H1 (cell line): ENCODE measurements at places on chromosomes 12 and 14. TPM values are rescaled to one million over a fixed set of nuclear protein-coding genes. Genes with fewer than 3 reads are reported as not detected.
A peak's percentile ranks its signal among the peaks of the same experiment; 100 is the strongest.

DNA sequence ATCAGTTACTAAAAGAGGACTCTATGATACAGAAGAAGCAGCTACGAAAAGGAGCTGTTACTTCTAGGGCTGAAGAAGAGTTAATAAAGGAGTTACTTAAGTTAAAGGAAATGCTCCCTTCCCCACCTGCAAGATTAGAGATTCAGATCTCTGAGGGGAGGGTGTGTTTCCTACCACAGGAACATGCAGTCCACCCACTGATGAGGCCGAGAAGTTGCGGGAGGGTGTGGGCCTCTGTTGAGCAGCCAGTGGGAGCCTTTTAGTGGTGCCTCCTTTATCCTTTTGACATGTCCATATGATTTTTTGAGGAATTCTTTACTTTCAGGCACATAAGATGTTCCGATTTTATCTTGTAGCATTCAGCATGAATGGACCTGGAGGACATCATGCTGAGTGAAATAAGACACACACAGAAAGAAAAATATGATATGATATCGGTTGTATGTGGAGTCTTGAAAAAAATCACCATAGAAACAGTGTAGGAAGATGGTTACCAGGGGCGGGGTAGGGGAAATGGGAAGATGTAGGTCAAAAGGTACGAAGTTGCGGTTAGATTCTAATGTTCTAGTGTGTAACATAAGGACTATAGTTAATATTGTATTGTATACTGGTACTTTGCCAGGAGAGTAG, 4.4 kb upstream of the M6PR start:
- DNase-seq = no peak

GRCh38 chr12:14868916-14869506, 16.6 kb downstream of the MGP start:
- no peak for DNase-seq

DNA sequence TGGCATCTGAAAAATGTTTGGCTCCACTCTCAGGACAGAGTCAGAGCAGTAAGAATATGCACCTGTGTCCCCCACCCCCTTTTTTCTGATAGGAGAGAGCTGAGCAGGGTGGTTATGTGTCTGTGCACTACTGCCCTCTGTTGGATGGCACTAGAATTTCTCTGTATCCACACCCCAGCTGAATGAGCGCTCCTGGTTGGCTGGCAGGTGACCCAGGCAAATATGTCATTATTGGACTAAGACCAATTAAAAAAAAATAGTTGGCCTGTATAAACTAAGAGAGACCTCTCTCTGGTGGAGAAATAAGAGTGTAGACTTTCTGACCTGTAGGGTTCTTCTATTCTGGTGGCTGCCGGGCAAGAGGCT, 107.0 kb downstream of the PTCSC3 start:
- peak; percentile 61 for DNase-seq

DNA sequence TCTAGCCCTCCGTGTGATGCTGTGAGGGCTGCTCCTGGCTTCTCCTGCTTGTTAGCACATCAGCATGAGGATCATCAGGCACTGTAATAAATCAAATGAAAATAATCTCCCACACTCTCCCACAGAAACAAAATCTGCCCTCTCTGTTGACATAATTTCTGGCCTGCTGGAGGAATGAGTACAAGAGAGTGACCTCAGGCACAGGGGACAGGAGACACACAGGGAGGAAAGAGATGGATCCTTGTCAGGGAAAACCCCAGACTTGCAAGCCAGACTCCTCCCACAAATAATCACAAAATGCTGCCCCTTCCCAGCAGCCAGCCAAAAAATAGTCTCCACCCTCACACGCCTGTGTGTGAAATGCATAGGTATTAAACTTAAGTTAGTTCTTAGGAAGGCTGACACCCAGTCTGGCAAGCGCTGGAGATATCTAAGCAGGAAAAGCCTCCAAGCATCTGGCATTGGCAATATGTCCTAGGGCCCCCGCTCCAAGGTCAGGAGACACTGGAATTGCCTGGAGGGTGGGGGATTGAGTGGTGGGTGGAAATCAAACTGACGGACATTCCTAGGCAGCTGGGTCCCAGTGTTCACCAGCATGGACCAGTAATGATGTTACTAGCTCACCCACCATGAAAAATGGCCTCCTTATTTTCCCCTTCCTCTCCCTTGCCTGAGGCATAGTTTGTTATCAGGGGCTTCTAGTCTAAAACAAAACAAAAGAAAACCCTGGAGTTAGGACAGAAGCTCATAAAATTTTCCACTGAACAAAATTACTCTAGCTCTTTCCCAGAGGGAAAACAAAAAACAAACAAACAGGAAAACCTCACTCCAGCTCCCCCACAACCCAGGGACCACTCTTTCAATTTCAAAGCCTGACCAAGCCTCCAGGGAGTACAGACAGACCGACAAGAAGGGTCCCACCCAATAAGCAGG, 22.0 kb downstream of the SMUG1 start:
- DNase-seq = no peak

DNA sequence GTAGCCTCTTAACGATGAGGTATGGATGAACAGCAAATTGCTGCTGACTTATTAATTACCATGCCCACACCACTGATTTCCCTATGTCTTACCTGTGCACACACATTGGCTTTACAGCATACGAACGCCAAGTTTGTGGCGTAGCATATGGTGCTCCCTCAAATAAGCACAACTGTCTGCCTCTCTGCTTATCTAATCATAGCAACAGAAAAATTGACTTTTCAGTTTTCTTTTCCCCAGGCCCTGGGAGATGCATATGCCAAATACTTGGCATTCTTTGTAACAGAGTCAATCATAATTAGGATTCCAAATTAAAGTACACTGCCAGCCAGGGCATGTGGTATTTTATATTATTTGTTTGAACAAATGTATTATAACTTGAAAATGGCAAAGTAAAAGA, 625.5 kb downstream of the DIO2 start:
- DNase-seq = no peak

DNA sequence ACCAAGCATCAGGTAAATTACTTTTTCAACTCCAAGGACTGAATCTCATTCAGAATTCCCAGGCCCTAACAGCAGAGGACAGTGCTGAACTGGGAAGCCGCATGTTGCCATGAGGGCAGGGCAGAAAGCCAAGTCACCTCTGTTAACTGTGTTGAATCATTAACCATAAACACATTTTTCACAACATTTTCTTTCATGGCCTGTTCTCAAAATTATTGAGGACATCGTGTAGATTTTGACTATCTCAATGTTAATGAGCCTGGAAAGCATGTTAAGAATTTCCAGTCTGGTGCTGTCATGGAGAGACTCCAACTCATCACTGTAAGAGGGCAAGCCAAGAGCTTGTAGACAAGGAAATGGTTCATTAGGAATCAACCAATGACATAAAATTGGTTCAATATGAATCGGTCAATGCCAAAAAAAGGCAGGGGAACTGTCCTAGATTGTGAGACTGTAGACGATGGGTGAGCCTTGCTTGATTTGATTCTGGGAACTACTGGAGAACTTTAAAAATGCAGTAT, 33.7 kb downstream of the CPM start:
- DNase-seq = no peak

DNA sequence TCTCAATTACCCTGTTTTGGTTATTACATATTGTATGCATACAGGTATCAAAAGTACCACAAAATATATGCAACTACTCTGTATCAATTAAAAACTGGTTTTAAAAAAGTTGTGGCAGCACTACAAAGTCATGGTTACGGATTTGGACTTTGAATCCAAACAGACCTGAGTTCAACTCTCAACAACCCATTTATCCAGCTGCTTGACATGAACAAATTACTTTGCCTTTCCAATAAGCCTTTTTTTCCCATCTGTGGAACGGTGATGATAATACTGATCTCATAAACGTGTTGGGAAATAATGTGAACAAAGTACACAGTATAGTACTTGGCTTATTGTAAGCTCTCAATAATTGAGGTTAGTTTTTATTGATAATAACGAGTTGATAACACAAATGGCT, 85.0 kb downstream of the MNAT1 start:
- DNase-seq = no peak

DNA sequence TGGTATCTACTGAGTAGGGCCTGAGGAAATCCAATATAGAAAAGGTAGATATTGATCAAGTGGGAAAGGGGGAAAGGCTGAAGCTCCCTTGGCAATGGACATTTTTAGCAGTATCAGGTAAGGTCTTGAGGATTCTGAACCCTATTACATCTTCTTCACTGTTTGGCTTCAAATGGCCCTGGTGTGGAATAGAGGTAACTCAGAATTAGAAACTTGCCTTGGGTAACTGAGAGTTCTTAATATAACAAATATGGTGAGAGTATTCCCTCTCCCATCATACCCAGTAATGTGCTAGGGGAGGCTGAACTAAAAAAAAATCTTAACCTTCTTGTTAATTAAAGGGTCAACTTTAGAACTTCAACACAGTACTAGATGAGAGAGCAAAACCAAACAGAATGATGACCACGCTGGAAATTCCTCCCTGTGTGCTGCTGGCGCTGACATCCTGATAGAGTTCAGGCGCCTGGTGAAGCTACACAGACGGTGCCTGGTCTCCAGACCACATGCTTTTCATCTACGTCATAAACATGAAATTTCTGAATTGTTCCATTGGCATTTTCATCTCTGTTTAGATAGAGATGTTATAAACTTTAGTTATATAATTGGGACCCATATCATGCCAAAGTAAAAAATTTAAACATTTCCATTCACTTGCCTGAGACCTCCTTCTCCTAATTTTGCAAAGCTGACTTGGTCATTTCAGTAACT, 128.3 kb downstream of the AKAP6 start:
- DNase-seq = no peak

GRCh38 chr12:16076557-16076956, 165.4 kb downstream of the DERA start:
- DNase-seq = no peak

- DNase-seq = no peak
These were observed 274.2 kb downstream of the SSPN start for GRCh38 chr12:26469421-26470180.

DNA sequence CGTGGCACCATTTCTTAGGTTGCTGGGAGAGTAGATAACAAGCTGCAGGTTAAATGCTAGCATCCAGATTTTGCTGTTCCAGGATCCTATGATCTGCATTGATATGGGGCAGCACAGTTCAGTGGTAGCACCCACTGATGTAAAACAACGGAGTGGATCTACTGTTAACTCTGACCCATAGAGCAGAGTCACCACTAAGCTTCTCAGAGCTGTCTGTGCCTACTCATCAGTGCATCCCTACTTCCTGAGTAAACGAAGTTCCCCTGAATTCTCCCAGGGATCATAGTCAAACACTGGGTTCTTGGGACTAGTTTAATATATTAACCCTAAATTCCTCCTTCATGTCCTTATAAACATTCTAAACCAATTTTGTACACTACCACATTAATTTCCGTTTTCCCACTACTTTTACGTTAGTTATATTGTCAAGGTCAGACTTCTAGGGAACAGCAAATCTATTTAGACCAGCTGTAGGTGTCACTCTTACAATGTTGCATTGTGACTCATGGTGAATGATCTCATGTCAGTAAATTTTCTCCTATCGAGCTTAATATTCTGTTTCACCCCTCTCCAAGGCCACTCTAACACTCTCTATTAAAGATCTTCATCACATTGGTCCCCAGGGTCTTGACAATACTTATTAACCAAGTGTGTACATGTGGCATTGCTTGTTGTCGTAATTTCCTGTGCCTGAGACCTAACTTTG, 10.3 kb downstream of the RERGL start:
- no peak for DNase-seq

DNA sequence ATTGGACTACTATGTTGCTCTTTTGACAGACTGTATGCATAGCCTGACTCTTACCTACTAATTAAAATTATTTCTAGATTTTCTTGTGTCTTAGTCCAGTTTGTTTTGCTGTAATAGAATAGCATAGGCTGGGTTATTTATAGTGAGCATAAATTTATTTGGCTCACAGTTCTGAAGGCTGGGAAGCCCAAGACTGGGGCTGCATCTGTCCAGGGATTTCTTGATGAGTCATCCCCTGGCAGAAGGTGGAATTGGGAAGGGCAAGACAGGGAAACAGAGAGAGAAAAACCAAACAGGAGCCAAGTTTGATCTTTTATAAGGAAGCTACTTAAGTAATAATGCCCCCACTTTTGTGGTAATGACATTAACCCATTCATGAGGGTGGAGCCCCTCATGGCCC, 759.2 kb upstream of the LRFN5 start:
- no peak for DNase-seq

Gene LTBR
- 5.1 and 9.2 TPM in 2 replicates for polyA plus RNA-seq

Gene TSPAN19
- polyA plus RNA-seq = 0.05 and 0.09 TPM in 2 replicates

GRCh38 chr12:53585448-53586125, 40.6 kb downstream of the ATF7 start:
- no peak for DNase-seq

- DNase-seq = peak; percentile 39
These were observed 6.3 kb downstream of the ITGA5 start for GRCh38 chr12:54412786-54413185.

Gene SLC5A8
- polyA plus RNA-seq = 0.11 and 0.21 TPM in 2 replicates

- DNase-seq = no peak
These were observed 33.1 kb upstream of the FBXO34 start for GRCh38 chr14:55238019-55238680.

Gene OLR1
- polyA plus RNA-seq = not detected in 2 replicates

- no peak for DNase-seq
These were observed 15.9 kb downstream of the FAM181A start for GRCh38 chr14:93943052-93943451.

Gene KERA
- not detected in 2 replicates for polyA plus RNA-seq

Gene CBLN3
- 0.72 and 1.00 TPM in 2 replicates for polyA plus RNA-seq

DNA sequence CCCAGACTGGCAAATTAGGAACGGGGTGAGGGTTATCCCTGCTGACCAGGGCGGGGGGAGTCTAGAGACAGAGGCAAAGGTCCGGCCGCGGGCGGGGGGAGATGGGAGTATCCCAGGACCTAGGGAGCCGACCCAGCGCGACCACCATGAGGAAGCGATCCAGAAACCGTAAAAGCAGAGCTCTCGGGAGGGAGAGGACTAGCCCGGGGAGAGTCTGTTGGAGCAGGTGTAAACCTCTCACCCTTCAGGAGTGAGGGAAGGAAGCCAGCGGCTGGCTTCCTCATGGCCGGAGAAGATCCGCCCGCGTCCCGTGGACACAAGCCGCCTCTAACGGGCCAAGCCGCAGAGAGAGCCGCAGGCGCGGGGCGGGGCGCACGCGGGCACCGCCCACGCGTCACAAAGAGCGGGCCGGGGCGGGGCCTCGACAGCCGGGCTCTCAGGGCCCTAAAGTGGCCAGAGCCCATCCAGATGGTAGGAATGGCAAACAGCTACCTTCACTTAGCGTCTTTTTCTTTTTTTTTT, at the start of gene ACRBP:
Gene ACRBP (minus strand): TSS at position 350 of the 522 bp plus-strand sequence. CDS start 66 bp downstream, at position 284.
- peak; percentile 86 for DNase-seq

- DNase-seq = no peak
These were observed 878.1 kb downstream of the DIO2 start for GRCh38 chr14:79333198-79333546.

DNA sequence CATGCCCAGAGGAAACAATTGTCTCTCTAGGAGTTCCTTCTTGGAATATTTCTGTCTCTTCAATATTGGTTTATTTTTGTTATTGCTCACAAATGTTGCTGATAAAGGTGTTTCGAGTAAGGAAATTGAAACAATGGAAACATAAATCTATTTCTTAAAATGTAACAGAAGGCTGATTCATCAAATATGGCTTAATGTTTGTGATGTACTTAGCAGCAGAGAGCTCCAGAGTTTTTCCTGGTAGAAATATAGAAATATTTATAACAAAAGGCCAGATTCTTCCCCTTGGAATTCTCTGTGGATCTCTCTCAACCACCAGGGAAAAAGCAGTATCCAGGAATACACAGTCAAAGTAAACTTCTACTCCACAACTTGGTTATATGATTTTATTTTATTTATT, 149.2 kb upstream of the LRIG3 start:
- no peak for DNase-seq

Gene LMO3
- 4.6 and 4.7 TPM in 2 replicates for polyA plus RNA-seq
